Nephron progenitor cell (in vitro differentiated cells): ENCODE measurements at places on chromosomes 3 and 15.

GRCh38 chr15:21261396-21261964, 178.8 kb downstream of the POTEB3 start:
- no peak for DNase-seq

- DNase-seq = no peak
Observed at GRCh38 chr3:49928481-49929017, 1.1 kb downstream of the MON1A start.

GRCh38 chr3:183181606-183182005, 19.1 kb upstream of the LAMP3 start:
- no peak for DNase-seq

GRCh38 chr3:53850895-53851294, 4.5 kb downstream of the IL17RB start:
- no peak for DNase-seq

DNA sequence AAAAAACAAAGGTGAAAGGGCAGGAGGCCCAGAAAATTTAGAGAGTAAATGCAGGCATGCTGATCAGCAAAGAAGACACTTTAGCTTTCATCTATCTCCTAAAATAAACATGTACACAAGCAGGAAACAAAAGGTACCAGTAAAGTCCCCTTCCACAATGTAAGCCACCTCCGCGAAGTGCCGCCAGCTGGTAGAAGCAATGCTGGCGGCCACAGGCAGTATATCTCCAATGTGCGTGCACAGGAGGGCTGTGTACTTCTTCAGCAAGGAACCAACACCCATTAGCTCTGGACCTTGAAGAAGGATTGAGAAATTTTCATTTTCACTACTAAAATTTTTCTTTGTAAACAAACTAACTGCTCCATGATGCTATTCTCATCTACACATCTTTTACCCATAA, 75.4 kb downstream of the HERC2 start:
- DNase-seq = no peak

DNA sequence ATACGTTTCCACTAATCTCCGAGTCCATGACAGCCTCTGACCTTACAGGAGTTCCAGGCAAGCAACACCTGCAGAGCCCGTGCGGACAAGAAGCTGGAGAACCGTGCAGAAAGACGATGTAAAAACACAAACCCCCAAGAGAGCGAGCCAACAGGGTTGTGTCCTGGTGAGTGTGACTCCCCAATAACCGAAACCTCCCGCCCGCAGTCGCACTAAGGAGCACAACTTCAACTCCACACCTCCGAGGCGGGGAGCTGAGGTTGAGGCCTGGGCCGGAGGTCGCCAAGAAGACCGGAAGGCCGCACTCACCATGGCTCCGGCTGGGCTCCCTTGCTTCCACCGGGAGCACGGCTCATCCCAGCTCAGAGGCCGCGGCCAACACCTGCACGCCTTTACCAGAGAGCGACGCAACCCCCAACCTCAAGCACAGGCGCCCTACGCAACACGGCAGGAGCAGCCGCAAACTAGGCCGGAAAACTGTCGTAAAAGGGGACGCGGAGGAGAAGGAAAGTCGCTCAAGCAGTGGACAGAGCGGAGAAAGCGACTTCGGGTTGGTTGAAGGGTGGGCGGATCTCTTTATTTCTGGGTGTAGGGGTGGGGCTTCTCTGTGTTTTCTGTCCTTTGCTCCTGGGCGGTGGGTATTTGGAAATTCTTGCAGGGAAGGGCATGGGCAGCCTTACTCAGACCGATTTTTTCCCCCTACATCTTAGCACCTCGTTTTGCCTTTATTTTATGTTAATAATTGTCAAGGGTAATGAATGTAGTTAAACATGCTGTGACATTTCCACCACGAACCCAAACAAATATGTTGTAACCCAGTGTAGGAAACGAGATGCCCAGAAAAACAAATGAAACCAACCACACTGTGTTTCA, at the start of gene DNAJC19:
DNAJC19 (minus strand) TSS at position 446 of the 873 bp plus-strand sequence; CDS start at position 312, 134 bp downstream.
- peak; percentile 85 for DNase-seq

GRCh38 chr3:119184796-119185570, 11.6 kb downstream of the UPK1B start:
- no peak for DNase-seq

DNA sequence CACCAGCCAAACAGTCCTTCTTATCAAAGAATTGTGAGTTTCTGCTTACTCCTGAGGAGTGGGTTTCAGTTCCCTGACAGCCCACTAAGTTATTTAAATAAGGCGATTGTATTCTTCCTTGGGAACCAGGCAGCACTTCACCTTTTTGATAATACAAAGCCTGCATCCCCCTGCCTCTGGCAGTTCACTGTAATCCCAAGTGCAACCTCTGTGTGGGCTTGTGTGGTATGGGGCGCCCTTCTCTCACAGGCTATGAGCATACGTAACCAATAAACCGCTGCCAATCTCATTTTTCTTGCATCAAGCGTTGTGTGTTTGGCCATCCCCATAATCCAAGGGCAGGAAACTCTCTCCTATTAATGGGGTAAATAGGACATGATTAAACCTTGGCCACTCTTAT, 1025.6 kb downstream of the NSUN3 start:
- no peak for DNase-seq

GRCh38 chr3:14370720-14371572, 31.5 kb upstream of the SLC6A6 start:
- no peak for DNase-seq

- DNase-seq = no peak
Observed at GRCh38 chr3:170040418-170040817, 2.6 kb downstream of the GPR160 start.

GRCh38 chr3:11186771-11187191, 32.5 kb downstream of the HRH1 start:
- no peak for DNase-seq

DNA sequence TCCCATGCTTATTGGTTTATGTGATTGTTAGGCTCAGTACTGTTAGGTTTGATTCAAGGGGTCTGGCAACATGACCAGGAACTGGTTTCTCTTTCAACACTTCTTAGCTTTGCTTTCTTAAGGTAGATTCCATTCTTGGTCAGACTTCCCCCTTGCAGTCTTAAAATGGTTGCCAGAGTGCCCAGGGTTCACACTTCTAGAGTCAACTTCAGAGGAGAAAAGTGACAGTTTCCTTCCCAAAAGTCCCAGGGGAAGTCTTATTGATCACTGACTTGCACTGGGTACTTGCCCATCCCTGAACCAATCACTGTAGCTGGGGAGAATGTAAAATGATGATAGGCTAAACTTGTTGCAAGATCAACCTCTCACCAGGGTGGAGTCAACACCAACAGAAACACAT, 14.1 kb downstream of the MGLL start:
- no peak for DNase-seq

DNA sequence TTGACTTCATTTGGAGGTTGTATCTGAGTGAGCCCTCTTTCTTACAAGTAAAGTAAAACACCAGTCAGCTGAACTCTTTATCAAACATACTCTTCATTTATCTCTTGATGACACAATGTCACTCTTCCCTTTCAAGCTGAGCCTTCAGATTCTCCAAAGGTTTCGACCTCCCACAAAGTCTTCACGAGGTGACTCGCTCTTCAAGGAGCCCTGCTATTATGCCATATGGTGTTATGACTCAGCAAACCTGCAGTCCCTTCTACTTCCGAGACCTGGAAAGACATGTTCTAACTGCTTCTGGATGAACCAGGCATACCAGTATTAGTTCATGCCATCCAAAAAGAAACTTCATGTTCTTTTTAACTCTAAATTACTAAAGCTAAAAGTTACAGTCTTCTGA, 23.1 kb downstream of the AADAC start:
- DNase-seq = no peak

- DNase-seq = no peak
Observed at GRCh38 chr3:56003129-56003528, 465.1 kb downstream of the ERC2 start.

GRCh38 chr3:188687389-188687788, 484.4 kb upstream of the TPRG1 start:
- no peak for DNase-seq

DNA sequence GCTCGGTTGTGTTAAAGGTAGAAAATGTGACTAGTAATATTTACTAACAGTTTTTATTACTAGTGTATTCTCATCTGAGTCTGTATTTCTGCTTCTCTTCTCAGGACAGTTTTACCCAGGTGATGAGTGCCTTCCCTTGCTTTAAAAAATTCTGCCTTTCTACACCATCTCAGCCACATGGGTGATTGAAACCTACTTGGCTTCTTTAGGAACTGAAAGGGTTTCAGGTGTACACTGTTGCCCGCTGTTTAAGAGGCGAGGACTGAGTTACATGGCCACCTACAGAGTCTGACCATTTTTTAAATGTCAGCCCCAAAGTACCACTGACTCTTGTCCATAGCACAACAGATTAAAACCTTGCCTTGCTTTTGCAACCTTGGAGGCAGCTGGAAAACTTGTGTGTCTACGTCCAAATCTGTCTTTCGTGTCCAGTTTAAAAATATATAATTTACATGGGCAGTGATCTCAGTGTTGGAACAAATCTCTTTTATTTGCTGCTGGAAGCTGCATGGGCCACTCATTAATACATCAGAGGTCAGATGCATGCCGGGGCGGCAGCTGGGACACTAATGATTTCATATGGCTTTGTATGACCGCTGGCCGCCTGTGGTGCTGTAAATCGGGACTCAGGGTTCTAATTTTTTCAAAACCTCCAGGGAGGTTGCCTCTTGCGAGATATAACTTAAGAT, 44.6 kb downstream of the TRIM71 start:
- no peak for DNase-seq

DNA sequence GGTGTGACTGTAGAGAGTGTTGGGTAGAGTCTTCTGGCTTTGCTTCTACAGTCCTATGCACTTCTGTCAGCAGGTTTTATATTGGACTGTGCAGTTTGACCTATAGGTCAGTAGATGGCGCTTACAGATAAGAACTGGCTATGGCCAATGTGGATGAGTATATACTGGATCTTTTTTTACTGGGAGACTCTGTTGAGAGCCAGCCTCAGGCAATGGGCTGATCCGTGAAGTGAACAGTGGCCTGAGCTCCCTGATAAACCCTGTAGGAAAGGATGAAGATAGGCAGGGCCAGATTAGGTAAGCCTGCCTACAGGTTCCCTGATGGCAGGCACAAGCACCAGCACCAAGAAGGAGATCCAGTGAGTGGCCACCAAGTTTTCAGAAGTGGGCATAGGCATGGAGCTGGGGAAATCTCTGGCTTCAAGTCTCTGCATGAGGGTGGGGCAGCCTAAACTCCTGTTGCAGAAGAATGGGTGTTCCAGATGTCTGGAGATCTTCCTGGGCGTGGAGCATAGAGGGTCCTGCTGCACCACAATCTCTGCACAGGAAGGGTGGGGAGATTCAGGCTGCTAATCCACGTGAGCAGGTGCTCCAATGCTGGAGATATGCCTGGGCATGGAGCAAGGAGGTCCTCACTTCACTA, 326.0 kb upstream of the SGO1 start:
- DNase-seq = peak; percentile 8

GRCh38 chr15:68551296-68551635, 27.5 kb upstream of the CORO2B start:
- DNase-seq = no peak

GRCh38 chr3:19364148-19364547, 215.8 kb downstream of the KCNH8 start:
- DNase-seq = no peak

DNA sequence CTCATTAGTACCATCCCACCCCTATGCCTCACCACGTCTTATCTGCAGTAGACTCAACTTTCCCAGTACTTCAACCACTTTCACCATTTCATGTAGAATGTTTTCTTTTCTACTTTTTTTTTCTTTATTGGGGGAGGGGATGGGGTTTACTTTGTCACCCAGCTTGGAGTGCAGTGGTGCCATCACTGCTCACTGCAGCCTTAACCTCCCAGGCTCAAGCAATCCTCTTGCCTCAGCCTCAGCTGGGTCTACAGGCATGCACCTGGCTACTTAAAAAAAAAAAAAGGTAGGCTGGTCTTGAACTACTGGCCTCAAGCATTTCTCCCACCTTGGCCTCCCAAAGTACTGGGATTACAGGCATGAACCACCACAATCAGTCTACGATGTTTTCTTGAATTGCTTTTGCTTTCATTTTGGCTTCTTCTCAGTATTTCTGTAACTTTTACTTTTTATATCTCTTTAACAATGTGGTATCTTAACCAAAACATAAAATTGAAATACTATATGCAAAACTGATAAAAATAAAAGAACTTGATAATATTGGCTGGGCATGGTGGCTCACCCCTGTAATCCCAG, 44.9 kb upstream of the CHL1 start:
- DNase-seq = no peak

DNA sequence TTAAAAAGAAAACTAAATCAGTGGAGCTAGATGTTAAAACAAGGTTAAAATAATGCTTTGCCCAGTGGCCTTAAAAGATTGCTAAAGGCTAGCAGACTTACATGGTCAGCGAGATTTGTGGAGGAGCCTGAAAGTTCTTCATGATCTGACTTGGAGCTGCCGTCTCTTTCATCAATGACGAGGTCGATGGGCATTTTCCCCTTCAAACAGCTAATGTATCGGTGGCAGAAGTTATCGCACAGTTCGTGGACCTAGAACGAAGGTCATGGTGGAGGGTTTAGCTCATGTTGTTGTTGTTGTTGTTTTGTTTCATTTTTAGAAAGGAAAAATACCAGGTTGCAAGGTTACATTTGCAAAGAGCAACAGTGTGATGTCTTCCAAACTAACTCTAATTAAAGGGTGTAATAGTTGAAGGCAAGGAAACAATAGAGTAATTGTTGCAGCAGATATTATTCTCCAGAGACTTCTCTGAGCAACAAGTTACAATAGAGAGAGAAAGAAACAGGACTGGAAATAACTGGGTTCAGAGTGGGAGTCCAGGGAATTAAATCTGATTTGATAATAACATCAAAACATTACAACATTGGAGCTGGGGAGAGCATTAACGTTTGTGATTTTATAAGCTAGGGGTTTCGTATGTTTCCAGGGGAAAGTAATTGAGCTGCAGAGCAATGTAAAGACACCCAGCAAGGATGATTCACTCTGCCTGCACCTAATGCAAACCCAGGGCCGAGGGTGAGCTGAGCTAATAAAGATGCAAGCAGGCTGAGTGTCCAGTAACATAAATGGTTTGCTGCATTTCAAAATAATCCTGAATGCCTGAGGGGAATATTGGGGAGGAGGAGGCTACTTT, 6.6 kb downstream of the MEIS2 start:
- DNase-seq = no peak

- DNase-seq = no peak
Observed at GRCh38 chr15:40058476-40059140, 19.6 kb upstream of the SRP14 start.

DNA sequence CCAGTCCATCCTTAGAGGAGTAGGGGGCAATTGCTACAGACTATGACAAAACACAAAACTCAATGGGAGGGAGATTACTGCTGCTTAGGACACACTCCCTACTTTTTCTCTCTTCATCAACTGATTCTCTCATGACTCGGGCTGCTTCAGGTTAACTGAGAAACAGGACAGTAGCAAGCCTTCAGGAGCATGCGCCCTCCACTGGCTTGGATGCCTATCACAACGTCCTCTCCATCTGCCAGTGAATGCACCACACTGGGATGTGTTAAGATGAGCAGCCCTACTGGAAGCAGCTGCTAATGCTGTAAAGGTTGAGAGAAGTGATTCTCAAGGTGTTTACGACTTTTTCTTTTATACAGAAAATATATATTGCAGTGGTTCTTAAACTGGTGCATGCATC, 542.3 kb downstream of the EDEM1 start:
- no peak for DNase-seq

GRCh38 chr15:58665672-58666071, 83.8 kb downstream of the ADAM10 start:
- no peak for DNase-seq

- no peak for DNase-seq
Observed at GRCh38 chr3:172074032-172074431, 34.7 kb downstream of the FNDC3B start.

- no peak for DNase-seq
Observed at GRCh38 chr3:27758083-27758482, 36.0 kb upstream of the EOMES start.

- no peak for DNase-seq
Observed at GRCh38 chr3:189624130-189624529, 7.1 kb upstream of the TP63 start.
